ENCODE measurements at places on chromosomes 6 and 20.

DNA sequence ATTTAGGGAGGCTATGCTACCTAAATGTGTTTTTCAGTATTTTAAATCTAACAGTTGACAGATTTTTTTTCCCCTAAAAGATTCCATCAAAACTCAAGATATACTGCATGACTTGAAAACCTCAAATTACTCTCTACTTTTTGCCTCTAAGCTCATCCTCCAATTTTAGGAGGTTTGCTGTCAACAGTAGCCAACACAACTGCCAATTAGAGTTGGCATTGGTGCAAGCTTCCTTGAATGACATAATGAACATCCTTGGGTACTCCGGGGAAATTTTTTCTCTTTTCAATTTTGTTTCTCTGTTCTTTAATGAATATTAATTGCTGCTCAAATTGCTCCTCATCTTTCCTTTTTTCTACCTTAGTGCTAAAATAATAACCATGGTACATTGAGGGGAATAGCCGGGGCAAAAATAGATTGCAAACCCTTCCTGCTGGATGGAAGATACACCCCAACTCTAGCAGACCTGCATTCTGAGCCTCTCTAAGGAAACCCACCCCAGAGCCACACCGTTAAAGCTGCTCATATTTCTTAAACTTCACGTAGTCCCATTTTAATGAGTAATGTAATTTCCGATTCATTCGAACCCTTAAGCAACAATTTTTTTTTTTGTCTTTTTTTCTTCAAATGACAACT lies 34.3 kb downstream of the SLC22A23 start:
- no peak for DNase-seq

DNA sequence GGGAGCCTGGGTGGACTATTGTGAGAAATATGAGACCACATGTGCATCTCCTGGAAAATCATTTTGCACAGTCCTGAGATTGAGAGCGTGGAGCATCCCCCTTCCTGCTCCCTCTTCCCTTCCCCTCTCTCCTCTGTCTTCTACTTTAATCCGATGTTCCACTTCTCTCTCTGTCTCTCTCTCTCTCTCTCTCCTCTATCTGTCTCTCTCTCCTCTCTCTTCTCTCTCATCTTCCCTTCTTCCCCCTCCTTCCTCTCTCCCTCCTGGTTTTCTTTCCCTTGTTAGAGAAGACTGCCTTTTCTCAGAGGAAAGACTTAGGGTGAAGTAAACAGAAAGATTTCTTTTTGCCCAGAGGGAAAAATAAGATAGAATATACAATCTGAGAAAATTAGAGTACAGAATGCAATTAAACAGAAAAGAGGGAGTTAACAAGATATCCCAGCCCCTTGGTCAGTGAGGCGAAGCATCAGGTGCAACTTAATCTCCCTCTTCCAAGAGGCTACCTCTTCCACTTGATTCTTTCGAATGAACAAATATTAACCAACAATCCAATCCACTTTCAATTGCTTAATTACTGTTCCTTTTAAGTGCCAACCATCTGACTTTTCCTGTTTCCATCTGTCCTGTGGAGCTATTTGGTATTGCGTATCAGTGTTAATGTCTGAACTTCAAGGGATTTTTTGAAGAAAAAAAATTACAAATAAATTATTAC lies 14.6 kb downstream of the KHDC1 start:
- no peak for DNase-seq

DNA sequence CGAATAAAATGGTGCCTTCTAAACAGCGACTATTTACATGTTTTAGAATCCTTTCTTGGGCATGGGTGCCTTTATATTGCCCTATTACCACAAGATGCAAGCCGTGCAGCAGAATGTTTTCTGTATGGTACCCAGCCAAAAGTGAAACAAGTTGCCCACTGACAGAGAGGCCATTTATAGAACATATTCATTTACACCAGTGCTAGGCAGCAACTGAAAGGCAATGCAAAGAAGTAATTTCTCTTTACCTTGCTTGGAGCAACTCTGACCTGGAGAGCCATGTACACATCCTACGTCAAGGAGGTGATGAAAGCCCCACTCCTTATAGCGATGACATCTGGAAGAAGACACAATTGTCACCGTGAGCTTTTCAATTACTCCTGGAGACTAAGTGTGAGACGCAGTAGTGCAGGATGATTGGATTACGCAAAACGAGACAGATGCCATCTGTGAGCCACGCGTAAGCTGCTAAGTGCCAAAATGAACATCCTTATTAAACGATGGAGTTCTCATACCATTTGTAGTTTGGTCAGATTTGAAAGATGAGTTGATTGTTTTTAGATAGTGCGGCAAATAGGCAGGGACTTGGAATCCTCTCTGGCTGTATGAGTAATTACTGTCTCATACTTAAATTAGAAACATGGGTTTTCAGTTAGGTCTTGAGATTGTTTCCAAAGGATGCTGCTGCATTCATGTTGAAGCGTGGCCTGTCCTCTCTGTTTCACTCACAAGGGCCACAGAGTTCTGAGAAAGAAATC lies at the start of gene TMEM244:
Gene TMEM244 (minus strand): TSS at position 408 of the 758 bp plus-strand sequence. CDS start 127 bp downstream, at position 281.
- DNase-seq, result peak; percentile 20

DNA sequence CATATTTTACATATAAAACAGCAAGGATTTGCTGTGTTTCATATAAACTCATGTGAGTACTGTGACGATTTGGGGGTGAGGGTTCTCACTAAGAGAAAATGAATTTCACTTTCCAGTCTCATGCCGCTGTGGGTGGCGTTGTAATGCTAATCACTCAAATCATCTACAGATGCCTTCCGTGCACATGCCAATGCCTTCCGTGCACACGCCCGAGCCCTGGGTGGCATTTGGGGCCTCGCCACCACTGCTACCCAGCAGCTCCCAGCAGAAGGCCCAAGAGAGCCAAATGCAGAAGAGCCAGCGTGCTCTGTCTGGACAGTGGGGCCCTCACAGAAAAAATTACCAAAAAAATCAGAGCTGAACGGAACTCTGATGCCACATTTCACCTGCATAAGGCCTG lies 53.7 kb downstream of the WDR27 start:
- no peak for DNase-seq

- no peak for DNase-seq
Measured at GRCh38 chr6:1739220-1739619, 129.5 kb downstream of the FOXC1 start.

DNA sequence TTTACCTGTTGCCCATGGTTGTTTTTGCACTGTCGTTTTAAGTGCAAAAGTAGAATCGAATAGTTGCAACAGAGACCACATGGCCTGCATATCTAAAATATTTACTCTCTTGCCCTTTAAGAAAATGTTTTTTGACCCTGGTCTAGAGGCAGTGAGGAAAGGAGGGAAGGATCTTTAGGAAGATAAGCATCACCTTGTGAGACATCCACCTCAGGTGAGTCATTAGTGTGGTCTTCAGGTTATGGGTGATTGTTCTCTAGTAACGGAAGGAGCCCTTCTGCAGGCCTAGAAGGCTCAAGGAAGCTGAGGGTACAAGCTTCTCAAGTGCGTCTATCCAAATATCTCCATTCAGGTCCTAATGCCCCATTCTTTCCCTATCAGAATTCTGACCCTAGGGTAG lies 6.6 kb upstream of the RAB44 start:
- DNase-seq, result no peak

- no peak for DNase-seq
Measured at GRCh38 chr6:10163203-10163962, 251.5 kb downstream of the TFAP2A start.

GRCh38 chr6:29947077-29947980 lies 5.0 kb downstream of the HLA-A start:
- DNase-seq, result no peak

- DNase-seq, result peak; percentile 24
Measured at GRCh38 chr6:93416571-93417420, 2.6 kb downstream of the EPHA7 start.

- DNase-seq, result no peak
Measured at GRCh38 chr6:35267446-35267845, 7.9 kb downstream of the ZNF76 start.

- DNase-seq, result no peak
Measured at GRCh38 chr20:37266940-37267666, 5.5 kb upstream of the GHRH start.

- no peak for DNase-seq
Measured at GRCh38 chr6:117494694-117495318, 12.3 kb downstream of the DCBLD1 start.

DNA sequence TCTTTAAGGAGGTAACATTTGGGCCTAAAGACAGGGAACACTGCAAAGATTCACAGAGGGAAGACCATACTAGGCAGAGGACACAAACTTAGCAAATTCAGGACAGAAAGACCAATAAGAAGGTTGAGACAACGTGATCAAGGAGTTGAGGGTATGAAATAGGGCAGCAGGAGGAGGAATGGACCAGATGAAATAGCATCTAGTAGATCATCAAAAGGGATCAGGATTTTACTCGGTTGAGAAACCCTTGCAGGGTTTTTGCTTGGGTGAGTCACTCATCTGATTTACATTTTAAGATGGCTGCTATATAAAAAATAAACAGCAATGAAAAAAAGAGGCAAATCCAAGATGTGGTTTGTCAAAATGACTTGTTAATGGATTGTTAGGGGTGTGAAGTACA lies 4.7 kb downstream of the BCLAF1 start:
- DNase-seq, result no peak

GRCh38 chr6:14877758-14878157 lies 368.1 kb upstream of the JARID2 start:
- DNase-seq, result peak; percentile 47

DNA sequence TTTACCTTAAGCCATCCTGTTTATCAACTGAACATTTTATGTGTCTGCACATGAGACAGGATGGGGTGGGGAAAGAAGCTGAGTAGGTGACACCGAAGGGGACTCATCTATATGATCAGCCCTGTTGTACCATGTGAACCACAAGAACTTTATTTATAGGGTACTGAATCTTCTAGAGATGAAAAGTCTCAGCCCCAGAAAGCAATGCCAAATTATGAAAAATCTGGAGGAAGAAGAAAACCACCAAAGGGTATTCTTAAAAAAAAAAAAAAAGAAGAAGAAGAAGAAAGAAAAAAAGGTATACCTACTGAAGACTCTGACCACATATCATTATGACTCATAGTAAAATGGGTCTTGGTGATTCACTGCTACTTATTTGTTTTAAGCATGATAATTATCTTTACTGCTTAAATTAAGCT lies 39.8 kb upstream of the HBS1L start:
- no peak for DNase-seq

- no peak for DNase-seq
Measured at GRCh38 chr20:37108676-37109075, 12.9 kb upstream of the RBL1 start.

DNA sequence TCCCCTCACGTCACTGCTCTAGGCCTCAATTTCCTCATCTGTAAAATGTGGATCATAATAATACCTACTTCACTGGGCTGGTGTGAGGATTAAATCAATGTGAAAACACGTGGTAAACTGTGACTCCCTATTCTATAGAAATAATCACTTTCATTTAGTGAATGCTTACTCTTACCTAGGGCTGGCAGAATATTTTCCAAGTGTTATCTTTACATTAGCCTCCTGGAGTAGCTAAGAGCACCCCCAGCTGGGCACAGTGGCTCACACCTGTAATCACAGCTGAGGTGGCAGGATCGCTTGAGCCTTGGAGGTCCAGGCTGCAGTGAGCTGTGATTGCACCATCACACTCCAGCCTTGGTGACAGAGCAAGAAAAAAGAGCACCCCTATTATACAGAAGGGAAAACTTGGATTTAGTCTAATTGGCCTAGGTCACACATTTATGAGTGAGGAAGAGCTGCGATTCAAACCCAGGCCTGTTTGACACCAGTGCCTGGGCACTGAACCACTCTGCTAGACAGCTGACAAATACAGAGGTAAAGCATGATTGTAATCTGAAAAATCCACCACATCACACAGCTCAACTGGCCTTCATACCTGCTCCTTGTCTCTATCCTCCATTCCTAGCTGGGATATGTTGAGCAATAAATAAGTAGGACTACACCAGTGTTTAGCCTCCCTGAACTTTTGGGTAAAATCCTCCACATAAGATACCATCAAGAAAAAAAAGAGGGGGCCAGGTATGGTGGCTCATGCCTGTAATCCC lies 1.4 kb upstream of the SNTA1 start:
- peak; percentile 53 for DNase-seq

DNA sequence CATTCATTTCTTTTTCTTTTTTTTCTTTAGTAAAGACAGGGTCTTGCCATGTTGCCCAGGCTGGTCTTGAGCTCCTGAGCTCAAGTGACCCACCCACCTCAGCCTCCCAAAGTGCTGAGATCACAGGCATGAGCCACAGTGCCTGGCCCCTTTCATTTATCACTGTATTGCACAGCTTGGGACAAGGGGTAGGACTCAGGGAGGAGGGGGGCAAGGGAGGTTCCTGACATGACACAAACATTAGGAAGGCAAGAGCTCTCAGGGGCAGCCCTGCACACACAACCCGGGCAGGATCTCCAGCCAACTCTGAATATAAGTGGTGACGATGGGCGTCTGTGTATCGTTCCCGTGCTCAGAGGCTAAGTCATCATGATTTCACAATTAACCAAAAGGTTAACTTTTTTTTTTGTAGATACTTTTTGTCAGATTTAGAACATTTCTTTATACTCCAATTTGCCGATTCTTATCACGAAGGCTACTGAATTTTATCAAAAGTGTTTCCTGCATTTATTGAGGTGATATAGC lies 19.9 kb downstream of the SLC2A4RG start:
- DNase-seq, result no peak

DNA sequence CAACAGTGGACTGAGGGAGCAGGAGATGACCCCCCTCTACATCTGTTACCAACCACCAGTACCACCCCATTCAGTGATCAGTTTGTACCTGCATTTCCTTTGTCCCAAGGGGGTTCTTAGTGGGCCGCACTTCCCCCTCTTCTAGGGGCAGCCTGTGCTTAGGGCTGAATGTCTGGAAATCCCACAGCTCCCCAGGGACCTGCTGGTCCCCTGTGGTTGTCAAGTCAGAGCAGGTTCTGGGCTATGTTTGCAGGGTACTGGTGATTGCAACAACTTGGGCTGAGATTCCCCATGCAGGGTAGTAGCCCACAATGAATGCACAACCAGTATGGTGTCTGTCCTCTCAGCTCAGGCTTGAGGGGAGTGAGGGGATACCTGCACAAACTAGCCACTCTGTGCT lies 39.7 kb upstream of the COL10A1 start:
- no peak for DNase-seq

DNA sequence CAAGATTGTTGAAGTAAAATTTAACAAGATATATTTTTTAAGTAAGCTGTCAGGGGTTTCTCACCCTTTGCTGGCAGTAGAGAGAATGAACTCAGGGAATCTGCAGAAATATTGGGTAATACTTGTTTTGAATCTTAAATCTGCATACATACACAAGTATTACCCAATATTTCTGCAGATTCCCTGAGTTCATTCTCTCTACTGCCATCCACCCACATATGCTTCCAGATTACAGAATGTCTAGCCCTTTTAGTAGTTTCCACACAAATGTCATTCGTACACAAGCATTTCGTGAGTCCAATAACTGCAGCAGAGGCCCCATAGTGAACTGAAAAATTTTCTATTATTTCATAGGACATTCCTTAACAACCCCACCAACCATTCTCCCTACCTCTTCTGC lies 69.6 kb upstream of the TNFRSF21 start:
- no peak for DNase-seq

Data from activated T-cell treated with anti-CD3 and anti-CD28 coated beads, Interleukin-2, amount 50 U/mL, for 48 hours (primary cell).